NCI-H1694 (cell line): ENCODE measurements at places on chromosomes 12 and 14.

DNA sequence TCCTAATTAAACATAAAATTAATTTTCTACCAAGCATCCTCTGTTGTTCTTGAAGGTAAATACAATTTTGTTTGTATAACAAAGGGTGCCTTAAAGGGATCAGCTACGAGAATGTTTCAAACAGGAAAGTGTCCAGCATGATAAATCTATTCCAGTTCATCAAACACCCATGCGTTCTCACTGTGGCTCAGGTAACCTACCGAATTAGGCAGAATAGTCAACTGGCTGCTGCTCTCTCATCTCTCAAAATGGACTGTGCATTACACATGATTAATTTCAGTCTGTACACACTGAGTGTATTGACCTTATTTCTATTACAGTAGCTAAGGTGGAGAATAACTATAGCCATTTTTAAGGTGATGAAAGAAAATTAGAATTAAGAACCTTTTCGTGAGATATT, 127.5 kb upstream of the RMST start:
- DNase-seq = no peak

- DNase-seq = no peak
Observed at GRCh38 chr12:61111218-61111617, 1149.0 kb upstream of the USP15 start.

- no peak for DNase-seq
Observed at GRCh38 chr12:116544656-116545055, 14.5 kb upstream of the MAP1LC3B2 start.

DNA sequence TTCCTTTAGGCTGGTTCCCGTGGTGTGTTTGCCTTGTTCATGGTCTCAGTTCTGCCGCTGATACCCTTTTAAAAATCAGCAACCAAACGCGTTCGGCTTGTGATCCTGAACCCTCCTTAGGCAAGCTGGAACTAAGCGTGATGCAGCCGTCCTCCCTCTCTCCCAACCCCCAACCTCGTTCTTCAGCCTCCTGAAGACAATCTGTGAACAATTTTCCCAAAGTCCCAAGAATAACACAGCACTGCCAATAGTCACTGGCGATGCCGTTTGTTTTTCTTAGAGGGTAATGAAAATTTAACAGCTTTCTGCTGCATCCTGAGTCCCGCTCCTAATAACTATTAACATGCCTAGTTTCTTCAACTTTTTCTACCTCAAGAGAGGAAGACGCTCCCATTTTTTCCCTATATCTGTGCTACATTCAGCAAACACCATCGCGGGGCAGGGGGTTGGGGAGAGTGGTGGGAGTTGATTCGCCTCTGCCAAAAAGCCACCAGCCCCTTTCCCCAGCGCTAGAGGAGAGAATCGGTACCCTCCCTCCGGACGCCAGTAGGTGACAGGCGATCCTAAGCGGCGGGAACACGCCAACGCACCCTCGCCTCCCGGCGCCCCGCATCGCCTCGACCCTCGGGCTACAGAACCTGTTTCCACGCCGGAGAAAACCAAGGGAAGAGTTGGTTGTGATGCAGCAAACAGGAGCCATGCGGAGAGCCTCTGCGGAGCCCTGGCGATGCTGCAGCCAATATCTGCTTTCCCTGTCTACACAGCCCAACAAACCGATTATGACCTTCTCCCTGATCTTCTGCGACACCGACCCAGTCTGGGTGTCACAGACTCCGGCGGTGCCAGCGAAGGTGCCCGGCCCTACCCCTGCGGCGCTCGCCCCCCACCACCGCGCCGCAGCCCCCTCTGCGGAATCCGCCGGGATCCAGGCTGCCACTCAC, 752 bp downstream of the PRICKLE1 start:
- DNase-seq = no peak

DNA sequence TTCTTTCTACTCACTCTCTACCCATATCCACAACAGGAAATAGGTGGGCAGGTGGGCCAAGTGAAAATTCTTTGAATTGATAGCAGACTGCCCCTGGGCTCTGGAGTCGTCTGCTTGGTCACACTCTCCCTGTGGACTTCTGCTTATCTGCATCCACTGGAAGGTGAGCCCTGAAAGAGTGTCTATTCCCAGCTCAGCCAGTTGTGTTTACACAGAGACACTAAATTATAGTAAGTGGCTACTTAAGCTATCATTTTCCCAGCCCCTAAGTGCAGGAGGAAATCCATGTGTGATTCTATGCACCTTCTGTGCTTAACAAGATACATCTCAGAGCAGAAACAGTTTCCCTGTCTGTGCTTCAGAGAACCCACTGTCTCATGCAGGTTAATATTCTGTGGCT, 338.4 kb downstream of the FUT8 start:
- DNase-seq = no peak

DNA sequence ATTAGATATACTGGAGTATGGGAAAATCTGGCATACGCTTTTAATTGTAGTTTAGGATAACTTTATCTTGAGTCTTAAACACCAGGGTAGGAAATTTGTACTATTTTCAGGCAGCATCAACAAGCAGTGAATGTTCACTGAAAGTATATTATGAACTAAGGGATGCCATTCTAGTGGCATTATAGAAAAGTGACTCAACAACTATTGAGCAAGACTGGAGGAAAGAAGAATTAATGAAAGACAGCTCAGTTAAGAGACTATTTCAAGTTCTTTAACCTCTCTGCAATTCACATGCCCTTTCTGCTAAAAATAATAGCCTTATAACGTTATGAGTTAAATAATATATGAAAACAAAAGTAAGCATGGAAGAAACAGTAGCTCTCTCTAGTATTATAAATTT, 343.1 kb downstream of the FSCB start:
- DNase-seq = no peak

DNA sequence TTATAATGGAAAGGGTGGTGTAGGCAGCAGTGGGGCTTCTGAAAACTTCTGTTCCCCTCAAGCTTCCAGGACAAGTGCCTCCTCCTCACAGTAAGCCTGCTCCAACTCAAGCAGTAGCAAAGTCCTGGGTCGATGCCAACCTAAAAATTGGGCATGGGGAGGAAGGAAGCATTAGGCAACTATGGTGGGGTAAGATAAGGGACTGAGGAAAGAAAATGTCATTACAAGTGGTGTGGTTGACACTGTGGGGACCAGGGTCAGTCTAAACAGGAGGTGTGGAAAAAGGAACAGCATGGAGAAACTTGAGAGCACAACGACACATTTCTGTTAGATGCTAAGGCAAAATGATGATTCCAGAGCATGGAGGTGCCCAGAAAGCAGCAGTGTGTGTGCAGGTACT, 34.9 kb downstream of the WIF1 start:
- no peak for DNase-seq

- no peak for DNase-seq
Observed at GRCh38 chr12:55711786-55712553, 3.9 kb upstream of the BLOC1S1 start.

- DNase-seq = no peak
Observed at GRCh38 chr12:17134315-17134714, 528.4 kb upstream of the LMO3 start.

GRCh38 chr12:93094988-93095737, 166.1 kb upstream of the EEA1 start:
- no peak for DNase-seq

DNA sequence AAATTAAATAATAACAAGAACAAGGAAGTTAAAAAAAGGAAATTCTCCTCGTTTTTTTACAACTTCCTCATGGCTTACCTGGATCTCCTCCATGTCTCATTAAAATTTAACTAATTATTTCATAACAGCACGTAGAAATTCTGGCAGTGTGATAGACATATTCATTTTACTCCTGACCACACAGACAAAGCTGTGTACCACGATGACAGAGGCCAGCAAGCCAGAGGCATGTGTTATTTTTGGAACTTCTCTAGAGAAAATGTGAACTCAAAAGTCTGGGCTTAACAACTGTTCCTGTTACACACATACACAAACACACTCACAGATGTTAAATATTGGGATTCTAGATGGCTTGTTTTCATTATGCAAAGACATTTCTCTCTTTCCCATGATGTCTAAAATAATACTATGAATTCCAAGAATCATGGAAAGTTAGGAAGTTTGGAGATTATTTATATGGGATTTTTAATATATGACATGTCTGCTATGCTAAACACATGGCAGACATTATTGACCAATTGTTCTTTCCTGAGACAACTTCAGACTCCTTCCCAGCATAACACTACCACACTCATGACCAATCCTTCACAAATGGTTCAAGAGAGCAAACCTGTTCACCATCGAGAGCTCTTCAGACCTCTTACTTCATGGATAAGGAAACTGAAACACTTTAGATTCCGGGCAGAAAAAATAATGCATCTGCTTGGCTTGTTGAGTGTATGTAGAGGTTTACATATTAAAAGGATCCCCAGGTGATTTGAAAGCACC, 158.7 kb downstream of the DACT1 start:
- DNase-seq = no peak

DNA sequence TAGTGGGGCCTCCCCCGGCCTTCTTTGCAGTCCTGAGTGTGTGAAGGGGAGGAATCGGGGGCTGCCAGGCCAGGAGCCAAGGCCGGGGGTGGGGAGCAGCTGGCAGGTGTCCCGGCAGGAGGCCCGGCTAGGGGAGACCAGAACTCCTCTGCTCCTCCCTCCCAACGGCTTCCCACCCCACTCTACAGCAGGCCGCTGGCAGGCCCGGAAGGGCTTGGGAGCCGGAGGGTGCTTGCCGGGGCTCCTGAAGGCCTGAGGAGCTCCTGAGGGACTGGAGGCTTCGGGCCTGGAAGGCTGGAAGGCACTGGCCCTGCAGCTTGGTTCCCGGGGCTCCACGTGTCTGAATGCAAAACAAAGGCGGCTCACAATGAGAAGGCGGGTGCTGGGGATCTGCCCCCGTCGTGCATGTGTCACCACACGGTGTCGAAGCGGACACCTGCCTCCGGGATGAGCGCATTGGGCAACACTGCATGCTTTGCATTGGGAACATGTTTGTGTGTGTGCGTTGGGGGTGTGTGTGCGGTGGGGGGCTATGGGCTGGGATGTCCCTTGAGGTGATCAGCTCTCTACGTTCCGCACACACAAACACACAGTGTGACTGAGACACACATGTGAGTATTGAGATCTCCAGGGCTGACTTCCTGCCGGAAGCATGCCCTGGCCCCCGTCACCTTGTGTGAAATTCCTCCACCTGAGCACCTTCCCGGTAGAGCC, 30.9 kb upstream of the ANKRD9 start:
- peak; percentile 98 for DNase-seq

DNA sequence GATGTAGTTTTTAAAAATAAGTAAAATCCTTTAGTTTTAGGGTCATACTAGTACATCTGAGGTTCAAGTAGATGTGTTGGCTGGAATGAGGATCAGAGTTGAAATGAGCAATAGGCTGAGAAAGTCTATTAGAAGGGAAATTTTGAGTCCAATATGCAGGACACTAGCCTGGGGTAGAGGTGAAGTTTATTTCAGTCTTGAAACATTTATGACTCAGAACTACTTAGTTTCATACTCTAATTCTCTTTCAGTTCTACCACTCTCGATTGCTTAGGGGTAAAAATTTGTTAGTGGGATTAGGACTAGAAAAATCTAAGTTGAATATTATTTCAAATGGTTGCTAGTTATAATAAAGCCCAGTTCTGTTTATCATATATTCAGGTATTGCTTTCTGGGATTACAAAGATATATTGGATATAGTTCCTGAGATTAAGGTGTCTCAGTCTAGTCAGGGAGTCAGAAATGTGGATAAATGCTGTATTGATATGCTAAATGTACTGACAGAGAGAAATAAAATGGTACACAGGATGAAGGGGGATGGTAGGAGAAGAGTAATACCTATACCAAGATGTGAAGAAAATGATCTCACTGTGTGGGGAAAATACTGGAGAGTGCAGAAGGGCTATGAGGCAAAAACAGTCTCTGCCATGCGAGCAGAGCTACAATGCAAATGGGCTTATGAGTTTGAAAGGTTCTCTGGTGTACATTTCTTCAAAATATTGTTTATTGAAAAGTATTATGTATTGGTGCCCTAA, 395.8 kb upstream of the FBXO33 start:
- no peak for DNase-seq

DNA sequence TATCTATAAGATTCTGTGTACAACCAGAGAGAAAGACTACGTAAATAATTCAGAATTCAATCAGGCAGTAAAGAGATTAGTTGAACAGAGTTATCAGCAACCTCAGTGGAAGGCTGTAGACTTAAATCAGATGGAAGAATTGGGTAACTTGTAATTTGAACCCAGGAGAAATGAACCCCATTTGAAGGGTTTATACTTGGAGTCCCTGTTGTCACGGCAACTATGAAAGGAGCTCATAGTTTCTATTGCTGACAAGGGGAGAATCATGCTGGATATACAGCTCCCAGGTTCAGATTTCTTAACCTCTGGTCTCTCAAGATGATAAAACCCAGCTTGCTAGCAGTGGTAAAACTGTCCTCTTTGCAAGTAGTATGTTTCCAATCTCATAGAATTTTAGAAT, 54.4 kb upstream of the BMP4 start:
- no peak for DNase-seq

DNA sequence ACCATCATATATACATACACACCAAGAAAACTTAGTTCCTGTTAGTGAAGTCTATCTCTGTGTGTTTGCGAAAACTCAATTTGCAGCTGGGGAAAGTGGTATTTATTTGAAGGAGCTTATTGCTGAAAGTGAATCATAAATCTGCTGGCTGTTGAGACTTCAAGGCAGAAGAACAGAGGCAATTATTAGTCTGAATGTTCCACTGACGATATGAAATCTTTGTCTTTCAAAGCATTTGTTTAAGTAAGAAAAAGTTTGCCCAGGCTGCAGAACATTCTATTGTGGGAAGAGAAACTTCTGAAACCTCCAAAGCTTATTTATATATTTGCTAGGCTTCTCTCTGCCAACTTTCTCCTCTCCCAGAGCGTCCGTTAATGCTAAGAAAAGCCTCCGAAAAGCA, 255.7 kb upstream of the TMPO start:
- DNase-seq = no peak

- DNase-seq = no peak
Observed at GRCh38 chr14:24816011-24816928, 182.3 kb upstream of the GZMB start.

DNA sequence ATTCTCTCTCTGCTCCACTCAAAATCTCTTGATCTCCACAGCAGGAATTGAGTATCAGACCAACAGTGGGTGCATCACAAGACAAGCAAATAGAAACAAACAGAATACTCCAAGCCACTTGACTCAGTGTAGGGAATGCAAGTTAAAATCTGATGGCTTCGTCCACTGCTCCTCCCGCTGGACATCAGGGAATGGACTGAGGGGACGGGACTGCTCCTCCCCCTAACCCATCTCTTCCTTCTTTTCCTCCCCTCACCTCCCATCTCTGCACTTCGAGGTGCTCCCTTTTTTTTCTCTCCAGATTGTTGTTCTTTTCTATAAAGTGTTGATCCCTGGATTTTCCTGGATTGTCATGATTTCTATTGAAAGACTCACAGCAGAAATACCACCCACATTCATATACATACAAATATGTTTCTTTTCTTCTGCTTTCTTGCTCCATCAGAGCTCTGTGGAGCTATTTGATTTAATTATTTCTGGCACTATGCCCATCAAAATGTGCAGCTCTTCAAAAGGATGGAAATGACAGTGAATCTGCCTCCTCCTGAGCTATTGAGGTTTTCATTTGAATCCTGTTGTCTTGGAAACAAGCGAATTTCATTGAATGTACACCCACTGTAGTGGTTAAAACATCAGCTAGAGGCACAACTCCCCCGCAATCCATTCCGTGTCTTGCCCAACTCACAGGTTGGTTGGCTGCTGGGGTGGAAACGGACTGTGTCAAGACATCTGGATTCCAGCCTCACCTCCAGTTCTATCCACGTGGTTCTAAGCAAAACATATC, 199.7 kb downstream of the SPTSSA start:
- no peak for DNase-seq

GRCh38 chr12:83664650-83665049, 977.9 kb downstream of the TMTC2 start:
- DNase-seq = peak; percentile 78
